ENCODE measurements at places on chromosomes 2 and 18. TPM values are rescaled to one million over a fixed set of nuclear protein-coding genes. Genes with fewer than 3 reads are reported as not detected.

Gene KDM3A
- total RNA-seq: 45.1 TPM

GRCh38 chr2:202387608-202388342 is 11.6 kb downstream of the BMPR2 start:
- peak; percentile 16 for DNase-seq

GRCh38 chr2:8344144-8345097 is 337.4 kb upstream of the ID2 start:
- no peak for DNase-seq

GRCh38 chr2:122203523-122203922 is 448.1 kb downstream of the TSN start:
- peak; percentile 11 for DNase-seq

- DNase-seq: no peak
Measured at GRCh38 chr2:149901231-149901859, 313.8 kb upstream of the MMADHC start.

DNA sequence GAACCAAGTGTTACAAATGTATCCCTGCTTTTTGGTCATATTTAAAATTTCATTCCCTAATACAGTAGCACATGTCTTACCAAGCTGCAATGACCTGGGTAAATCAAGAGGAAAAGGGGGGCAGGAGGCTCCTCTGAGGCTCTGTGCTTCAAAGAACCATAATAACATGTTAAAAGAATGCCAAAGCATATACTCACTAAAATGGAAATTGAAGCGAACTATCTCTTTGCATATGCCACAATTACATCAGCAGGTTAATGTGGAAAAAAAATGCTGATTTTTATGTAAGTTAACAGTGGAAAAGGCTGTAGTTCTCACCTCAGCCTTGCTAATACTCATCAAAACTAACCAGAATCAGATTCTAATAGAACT is 37.5 kb upstream of the NCKAP5 start:
- DNase-seq: no peak

Gene ABCA12
- not detected for total RNA-seq

- no peak for DNase-seq
Measured at GRCh38 chr2:102544182-102544581, 71.2 kb downstream of the SLC9A4 start.

DNA sequence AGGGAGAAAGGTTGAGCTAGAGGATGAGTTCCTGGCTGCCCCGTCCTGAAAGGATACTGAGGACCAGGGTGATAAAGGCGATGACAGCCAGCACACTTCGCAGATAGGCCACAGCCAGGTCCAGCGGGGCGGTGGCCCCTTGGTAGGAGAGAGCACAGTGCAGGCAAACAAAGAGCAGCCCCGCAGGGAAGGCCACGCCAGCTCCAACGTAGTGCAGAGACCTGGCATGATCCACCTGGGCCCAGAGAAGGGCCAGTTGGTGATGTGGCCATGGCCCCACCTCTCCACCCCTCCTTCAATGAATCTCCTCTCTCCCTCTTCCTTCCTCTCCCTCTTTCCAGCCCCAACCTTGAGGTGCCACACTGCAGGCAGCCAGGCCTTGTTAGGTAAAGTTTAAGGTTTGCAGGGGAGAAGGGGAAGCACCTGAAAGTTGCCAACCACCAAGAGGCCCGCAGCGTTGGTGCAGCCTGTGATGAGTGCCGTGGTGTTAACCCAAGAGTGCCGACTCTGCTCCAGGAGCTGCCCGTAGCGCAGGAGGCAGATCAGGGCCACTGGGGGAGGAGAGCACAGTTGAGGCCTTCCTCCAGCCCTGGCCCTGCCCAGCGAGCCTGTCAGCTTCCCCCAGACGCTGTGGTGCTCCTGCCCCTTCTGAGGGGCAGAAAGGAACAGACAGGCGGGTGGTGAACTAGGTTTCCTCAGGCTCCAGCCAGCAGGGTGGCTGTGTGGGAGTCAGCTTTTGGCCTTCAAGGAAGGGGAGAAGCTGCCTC is 2.8 kb downstream of the TMEM150A start:
- no peak for DNase-seq

DNA sequence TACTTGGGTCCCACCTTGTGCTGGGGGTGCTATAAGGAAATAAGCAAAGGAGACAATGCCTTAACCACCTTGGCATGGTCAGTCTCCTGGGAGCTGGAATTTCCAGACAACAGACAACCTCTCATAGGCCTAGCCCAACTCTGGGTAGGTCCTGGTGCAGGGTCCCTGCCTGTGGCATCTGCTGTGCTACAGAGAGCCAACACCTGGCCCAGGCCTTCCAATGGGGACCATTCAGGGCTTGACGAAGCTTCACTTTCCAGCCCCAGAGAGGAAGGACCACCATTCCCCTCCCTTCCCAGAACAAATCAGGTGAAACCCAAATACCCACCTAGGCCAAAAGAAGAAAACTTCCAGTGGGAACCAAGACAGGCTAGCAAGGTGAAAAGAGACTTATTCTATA is 82.8 kb downstream of the SMAD7 start:
- no peak for DNase-seq

Gene GNAL
- 18.8 TPM for total RNA-seq

Gene IL1F10
- total RNA-seq: not detected

GRCh38 chr2:13474538-13474937 is 757.8 kb downstream of the TRIB2 start:
- DNase-seq: no peak

DNA sequence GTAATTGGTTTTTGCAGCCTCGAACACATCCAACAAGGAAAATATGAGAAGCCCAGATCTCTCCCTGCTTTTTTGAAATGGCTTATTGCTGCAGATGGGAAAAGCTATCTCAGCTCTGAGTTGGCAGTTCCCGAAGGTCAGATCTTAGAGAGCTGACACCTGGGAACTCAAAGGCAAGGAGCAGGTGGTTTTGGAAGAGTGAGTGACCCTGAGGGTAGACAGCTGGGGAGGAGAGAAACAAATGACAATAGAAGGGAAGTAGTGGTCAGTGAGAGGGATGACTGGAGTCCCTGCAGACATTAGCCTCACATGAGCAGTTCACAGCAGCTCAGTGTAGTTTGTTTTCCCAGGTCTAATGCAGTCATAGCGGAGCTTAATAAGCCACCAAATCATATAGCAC is 317.9 kb downstream of the STK39 start:
- no peak for DNase-seq

- no peak for DNase-seq
Measured at GRCh38 chr18:44823782-44824181, 143.1 kb downstream of the SETBP1 start.

- no peak for DNase-seq
Measured at GRCh38 chr18:28124131-28125029, 52.5 kb downstream of the CDH2 start.

GRCh38 chr2:7992612-7993602 is 688.9 kb upstream of the ID2 start:
- no peak for DNase-seq

GRCh38 chr2:85733121-85733960 is 20.4 kb upstream of the ATOH8 start:
- no peak for DNase-seq

GRCh38 chr2:210798180-210798579 is 241.8 kb downstream of the CPS1 start:
- no peak for DNase-seq

Gene EGR4
- not detected for total RNA-seq

DNA sequence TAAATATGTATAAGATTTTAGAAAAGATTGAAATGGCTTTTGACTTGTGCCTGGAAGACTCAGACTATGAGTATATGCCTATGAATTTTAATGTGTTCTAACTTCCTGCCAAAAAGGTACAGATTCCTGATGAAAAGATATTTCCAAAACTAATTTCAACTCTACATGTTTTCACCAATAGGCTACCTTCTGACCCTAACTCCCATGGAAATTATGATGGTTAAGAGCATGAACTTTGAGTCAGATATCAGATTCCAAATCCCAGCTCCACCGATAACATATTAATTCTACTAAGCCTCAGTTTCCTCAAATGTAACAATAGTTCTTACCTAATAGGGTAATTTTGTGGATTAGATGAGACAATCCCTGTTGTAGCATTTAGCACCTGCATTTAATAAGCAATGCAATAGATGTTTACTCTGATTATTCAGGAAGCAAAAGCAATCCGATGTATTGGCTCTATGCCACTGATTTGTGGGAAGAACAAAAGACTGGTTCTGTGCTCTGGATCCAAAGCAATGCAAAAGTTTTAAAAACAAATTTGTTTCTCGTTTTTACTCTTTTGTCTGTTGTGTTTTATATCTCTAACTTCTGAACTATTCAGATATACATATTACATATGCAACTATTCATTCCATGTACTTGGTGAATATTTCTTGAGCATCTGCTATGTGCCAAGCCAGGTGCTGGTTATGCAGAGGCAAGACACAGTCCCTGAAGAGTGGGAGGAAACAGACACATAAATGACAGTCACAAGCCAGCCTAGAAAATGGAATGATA is 115.4 kb downstream of the GATA6 start:
- DNase-seq: no peak

DNA sequence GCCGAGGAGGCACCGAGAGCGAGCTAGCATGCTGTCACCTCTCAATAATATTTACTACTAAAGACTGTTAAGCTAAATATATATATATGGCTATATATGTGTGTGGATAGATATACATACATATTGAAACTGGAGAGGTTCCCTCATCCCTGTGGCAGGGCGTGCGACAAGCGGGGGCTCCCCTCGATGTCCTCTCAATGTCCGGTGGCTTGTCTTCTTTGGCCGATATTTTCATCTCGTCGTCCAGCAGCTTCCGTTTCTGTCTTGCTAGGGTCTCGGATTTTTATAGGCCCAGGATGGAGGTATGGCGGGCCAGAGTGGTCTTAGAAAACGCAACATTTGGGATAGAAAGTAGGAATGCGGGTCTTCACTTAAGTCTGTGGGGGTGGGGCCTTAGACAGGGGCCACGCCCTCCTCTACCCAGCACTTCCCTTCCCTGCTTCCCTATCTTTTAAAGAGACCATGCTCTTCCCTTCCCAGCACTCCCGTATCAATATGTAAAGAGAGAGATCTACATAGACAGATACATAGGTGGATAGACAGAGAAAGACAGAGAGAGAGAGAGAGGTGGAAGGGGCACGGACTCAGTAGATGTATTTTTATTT is 866.8 kb downstream of the DSC3 start:
- peak; percentile 4 for DNase-seq

Gene ZNF385B
- not detected for total RNA-seq

DNA sequence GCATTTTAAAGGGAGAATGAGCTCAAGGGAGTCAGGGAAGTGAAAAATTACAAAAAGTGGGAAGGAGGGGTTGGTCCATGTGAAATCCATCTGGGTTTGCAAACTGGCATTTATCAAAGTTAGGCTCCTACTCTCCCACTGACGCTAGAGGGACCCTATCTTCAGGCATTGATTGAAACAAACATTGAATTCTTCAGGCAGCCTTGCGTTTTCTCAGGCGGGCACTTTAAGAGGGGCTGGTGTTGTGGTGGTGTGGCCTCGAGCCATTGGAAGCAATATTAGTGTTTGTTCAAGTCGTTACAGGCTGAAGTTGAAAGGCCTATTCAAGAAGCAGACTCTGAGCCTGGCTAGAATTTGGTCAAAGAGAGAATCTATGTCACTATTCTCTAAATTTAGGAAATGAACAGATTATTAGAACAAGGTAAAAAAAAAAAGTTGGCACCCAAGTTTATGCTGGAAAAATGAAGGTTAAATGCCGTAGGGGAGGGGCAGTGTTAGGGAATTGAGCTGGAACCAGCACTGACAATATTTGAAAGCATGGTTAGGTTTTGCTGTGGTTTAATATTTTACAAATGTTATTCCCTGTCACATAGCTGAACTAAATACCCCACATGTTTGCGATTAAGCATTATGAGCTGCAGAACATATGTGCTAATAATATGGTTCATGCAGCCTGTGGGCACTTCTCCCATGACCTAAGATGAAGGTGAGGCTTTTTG is 36.8 kb downstream of the STON1 start:
- peak; percentile 92 for DNase-seq

DNA sequence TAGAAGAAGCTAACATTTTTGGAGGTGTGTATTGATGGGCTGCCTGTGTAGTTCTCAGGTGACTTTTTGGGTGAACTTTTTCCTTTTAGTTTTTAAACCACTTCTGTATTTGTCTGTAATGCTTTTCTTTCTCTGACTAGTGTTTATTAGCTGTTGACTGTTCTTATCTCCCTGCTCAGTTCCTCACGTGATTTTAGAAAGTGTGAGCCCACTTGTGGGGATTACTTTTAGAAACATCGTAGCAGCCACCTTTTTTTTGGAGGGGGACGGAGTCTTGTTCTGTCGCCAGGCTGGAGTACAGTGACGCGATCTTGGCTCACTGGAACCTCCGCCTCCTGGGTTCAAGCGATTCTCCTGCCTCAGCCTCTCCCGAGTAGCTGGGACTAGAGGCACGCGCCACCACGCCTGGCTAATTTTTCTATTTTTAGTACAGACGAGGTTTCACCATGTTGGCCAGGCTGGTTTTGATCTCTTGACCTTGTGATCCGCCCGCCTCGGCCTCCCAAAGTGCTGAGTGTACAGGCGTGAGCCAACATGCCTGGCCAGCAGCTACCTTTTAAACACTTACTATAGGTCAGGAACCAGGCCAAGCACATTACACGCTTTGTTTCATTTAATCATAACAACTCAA is 9.2 kb upstream of the CDKL4 start:
- DNase-seq: no peak

- no peak for DNase-seq
Measured at GRCh38 chr2:147110317-147110716, 734.5 kb upstream of the ACVR2A start.
